NCI-H1092 (cell line): ENCODE measurements at places on chromosomes 3 and 15.

DNA sequence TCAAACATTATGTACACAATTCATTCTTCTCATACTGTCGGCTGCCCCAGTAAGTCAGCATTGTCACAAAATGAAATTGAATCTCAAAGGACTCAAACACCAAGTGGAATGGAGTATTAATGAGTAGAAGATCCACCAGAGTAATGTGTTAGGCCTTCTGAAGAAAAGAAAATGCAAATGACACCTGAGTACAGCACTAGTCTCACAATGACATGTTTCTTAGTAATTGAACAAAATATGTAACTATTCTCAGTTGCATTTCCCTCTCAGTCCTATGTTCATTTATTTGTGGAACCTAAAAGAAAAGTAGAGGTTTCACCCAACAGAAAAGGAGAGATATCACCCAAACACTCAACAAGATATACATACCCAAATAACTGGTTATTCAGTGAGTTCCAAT is 283.9 kb upstream of the THBS1 start:
- no peak for DNase-seq

DNA sequence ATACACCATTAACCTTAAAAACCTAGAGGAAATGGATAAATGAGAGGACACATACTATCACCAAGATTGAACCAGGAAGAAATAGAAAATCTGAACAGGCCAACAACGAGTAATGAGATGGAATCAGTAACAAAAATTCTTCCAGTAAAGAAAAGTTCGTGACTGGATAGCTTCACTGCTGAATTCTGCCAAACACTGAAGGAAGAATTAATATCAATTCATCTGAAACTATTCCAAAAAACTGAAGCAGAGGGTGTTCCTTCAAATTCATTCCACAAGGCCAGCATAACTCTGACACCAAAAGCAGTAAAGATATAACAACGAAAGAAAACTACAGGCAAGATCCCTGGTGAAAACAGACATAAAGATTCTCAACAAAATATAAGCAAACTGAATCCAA is 195.8 kb upstream of the GPR149 start:
- DNase-seq = no peak

- no peak for DNase-seq
Measured at GRCh38 chr3:144282313-144282712, 310.7 kb downstream of the DIPK2A start.

DNA sequence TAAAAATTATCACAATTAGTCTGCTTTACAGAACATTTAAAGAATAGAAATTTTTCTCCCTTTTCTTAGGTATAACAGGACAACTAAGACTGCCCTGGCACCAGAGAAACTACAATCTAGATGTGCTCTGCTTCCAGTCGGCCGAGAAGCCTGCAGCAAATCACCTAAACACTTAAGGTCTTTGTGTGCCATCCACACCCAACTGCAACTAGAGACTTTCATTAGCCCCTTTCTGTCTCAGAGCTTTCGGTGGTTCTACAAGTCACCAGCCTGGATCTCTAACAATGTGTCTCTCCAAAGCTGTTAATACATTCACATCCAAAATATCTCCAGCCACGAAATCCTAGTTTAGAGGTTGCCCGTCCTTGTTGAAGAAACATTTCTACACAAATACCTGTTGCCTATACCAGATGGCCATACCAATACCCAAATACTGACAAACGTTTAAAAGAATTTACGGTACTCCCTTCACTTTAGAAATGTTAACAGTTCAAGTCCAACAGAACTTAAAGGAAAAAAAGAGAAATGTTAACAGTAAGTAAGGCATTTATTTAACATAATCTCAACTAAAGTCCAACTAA is 6.7 kb downstream of the PRC1 start:
- DNase-seq = no peak

DNA sequence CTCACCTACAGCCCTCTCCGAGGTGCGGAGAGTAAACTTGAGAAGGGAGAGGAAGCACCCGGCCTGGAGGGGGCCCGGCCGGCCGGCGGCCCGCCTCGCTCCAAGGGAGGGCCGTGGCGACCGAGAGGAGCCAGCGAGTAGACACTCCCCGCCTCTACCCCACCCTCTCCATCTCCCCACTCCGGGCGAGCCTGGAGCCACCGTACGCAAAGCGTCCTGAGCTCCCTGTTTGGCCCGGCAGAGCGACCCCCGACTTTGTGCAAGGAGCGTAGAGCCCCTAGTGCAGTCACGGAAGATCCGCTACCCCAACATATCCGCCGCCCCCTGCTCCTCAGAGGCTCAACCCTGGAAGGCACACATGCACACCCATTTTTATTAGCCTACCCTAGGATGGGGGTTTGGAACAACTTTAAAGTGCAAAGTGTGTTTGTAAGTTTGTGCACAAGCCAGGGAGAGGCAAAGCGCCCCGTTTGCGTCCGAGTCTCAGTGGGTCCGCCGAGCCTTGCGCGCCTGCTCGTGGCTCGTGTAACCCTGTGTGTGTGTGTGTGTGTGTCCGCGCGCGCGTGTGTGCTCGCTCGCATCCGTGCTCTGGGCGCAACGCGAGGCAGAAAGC is 508 bp upstream of the SMAD6 start:
- peak; percentile 28 for DNase-seq

- DNase-seq = no peak
Measured at GRCh38 chr3:46435081-46435726, 28.1 kb downstream of the CCRL2 start.

DNA sequence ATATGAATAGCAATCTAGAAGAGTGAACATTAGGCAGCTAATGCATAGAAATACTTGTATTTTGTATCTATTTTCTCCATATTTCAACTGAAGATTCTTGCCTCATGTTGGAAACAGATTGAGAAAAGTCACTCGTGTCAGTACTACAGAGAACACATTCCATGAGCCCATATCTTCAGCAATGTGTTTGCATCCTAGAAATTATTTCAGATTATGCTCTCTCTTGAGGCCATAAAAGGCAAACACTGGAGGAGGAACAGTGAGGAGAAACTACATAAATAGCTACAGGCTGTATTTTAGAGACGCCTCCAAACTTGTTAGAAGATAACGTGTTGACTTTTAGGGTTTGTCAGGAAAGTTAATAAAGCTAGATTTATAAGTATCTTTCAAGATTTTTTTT is 906.9 kb downstream of the FHIT start:
- DNase-seq = no peak

DNA sequence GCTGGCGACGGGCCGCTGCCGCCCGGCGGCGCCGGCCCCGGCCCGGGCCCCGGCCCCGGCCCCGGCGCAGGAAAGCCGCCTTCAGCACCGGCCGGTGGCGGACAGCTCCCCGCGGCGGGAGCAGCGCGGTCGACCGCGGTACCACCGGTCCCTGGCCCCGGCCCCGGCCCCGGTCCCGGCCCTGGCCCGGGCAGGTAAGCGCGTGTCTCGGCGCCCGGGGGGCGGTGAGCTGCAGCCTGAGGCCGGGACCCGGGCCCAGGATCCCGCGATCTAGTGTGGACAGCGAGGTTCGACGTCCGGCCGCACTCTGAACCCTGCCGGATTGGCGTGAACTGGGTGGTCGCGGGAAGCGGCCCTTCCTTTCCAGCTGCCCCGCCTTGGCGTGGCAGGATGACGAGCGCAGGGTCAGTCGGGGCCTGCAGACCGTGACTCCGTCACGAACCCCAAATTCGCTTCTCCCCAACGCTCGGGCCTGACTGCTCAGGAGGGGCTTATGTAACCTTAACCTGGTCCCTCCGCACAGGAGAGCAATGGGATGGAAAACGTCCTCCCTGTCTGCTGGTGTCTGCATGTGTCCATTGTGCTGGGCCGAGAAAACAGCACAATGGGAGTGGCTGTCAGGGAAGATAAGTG is 472 bp downstream of the BSN start:
- DNase-seq = peak; percentile 4

GRCh38 chr3:156727519-156728205 is 53.3 kb downstream of the TIPARP start:
- no peak for DNase-seq

DNA sequence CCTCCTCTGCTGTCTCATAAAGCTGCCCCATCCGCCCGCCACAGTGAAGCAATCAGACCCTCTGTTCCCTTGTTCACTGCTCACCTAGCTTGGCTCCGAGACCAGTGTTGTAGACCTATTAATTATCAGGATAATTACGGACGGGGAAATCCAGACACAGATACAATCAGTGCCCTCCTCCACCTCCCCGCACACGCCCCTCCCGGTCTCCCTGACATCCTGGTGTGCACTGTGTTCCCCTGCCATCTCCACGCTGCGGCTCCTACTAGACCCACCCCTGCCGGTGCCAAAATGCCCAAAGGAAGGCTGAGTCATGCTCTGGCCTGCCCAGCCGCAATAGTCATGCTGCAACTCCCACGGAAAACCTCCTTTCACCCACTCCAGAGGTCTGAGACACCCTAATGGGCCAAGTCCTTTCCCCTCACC is 277.3 kb upstream of the TLE3 start:
- DNase-seq = no peak

GRCh38 chr3:151964743-151965142 is 91.3 kb downstream of the SUCNR1 start:
- DNase-seq = no peak

GRCh38 chr3:193757457-193757856 is 164.4 kb downstream of the OPA1 start:
- DNase-seq = no peak

GRCh38 chr3:65855370-65856100 is 183.2 kb downstream of the MAGI1 start:
- no peak for DNase-seq

DNA sequence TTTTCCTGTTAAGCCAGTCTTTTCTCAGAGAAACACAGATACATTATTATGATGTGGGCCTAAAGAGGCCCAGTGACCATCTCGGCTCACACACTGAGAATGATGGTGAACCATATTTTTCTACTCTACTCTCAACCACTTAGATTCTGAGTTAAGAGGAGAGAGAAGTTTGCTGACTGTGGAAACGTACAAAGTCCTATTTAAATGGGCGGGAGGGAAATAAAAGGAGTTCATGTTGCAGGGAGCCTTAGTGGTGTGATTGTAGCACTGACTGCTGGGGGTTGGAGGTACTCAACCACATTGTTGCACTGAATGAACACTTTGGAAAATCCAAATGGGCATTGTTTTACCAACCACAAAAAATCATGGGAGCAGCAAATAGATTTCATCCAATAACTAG is 51.0 kb downstream of the ATP8B4 start:
- no peak for DNase-seq

DNA sequence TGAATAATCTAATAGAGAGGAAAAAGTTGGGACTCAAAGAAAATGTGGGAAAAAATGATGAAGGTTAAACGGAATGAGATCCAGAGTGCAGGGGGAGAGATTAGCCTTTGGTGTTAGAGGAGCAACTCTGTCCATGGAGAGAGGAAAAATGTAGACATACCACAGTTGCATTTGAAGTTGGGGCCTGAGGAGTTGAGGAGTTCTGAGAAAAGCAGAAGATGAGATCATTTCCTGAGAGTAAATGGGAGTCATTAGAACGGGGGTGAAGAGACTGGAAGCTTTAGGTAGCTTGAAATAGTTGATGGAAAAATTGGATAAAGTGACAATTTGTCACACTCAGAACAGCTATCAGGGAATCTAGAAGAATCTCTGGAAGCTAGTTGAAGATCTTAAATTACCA is 7.3 kb downstream of the CCR5AS start:
- DNase-seq = no peak

DNA sequence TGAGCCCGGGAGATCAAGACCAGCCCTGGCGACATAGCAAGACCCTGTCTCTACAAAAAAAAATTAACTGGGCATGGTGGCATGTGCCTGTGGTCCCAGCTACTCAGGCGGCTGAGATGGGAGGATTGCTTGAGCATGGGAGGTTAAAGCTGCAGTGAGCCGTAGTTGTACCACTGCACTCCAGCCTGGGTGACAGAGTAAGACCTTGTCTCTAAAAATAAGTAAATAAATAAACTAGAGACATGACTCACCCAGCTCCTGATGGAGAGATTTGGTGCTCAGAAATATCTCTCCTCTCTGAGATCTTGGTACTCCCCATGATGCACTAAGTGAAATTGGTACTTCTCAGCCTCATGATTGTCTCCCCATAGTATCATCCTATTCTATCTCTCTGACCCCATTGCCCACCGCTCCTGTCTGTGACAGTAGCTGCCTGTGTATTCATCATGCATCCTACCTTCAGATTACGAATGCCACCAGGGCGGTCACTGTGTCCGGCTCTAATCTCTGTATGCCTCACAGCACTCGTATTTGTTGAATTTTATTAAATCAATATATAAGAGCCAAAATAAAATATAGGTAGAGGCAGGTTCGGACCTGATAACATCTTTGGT is 50.9 kb downstream of the ABHD2 start:
- DNase-seq = no peak

DNA sequence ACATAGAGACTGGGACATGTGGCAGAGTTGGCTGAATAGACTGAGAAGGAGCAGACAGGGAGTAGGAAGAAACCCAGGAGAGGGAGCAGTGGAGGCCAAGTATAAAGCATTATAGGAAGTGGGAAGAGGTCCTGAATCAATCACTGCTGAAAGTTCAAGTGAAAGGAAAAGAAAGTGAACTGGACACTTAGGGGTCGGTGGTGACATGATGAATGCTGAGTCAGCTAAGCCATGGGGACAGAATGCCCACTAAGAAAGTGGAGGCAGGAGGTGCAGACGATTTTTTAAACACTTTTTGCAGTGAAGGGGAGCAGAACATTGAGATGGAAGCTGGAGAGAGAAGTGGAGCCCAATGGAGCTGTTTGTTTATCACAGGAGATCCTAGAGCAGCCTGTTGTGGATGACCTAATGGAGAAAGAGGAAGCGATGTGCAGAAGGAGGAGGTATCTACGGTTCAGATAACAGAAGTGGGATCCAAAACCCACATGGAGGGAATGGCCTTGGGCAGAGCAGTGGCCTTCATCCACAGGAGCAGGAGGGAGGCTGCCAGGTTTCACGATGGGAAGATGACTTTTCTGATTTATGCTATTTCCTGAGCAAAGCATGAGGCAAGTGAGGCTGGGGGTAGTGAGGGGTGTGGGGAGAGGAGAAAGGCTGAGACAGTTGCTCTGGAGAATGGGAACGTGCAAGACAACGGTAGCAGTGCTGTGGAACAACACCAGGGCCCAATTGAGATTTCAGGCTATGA is 208.2 kb downstream of the RPLP1 start:
- DNase-seq = no peak

DNA sequence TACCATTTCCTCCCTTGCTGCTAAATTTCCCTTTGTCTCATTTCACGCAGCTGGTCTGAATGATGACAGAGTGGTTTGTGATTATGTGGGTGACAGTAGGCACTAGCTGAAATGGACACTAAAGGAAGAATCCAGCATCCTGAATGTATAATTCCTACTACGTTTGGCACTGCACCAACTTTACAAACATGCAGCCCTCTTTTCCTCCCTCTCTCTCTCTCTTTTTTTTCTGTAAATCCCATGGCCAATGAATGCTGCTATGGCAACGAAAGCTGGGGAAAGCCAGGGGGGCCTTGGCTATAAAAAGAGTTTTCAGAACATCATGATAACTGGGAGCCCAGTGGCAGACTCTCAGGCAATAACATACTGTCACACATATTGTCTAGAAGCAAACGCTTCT is 367.2 kb upstream of the AGTR1 start:
- no peak for DNase-seq
